Neural crest cell (in vitro differentiated cells): ENCODE measurements at places on chromosomes 7 and 10.
A peak's percentile ranks its signal among the peaks of the same experiment; 100 is the strongest.

GRCh38 chr7:50531401-50531911 lies 33.7 kb downstream of the DDC start:
- peak; percentile 23 for DNase-seq

DNA sequence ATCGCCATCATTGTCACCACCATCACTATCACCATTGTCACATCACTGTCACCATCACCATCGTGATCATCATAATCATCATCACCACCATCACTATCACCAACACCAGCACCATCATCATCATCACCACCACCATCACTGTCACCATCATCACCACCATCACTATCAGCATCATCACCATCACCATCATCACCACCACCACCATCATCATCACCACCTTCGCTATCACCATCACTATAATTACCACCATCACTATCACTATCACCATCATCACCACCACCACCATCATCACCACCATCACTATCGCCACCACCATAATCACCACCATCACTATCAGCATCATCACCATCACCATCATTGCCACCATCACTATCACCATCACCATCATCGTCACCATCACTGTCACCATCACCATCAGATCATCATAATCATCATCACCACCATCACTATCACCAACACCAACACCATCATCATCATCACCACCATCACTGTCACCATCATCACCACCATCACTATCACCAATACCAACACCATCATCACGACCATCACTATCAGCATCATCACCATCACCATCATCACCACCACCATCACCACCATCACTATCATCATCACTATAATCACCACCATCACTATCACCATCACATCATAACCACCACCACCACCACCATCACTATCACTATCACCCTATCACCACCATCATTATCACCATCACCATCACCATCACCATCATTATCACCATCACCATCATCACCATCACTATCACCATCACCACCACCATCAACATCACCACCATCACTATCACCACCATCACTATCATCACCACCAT lies 6.0 kb upstream of the GNA12 start:
- DNase-seq, result no peak

DNA sequence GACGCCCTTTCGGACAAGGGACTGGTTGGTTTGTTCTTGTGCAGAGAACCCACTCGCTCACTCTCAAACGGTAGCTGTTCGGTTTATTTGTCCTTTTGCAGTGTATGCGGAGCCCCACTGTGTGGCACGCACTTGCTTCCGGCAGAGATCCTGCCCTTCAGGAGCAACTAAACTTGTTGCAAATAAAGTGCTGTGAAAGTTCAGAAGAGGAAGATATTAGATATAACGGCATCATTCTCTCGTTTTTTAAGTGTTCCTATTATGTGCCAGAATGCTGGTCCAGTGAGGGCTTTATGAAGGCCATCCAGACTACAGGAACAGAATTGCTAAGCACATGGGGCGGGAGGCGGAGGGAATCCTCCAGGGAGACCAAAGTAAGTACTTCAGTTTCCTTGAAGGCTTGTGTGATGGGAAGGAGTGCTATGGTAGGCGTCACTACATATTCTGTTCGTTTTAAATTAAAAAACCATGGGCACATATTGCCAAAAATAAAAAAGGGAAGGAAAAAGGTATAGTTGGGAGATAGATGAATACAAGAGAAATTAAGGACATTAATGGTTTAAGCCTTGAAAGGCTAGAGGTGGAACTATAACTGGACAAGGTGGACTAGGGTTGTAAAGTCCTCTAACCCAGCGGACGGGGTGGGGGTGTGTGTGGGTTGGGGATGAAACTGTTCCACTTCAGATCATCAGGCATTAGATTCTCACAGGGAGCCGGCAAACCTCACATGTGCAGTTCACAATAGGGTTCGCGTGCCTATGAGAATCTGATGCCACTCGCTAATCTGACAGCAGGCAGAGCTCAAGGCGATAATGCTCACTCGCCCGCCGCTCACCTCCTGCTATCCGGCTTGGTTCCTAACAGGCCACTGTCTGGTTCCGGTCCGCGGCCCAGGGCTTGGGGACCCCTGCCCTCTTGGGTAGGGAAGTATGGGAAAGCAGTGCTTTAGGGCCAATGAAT lies 704 bp upstream of the ERLIN1 start:
- no peak for DNase-seq

DNA sequence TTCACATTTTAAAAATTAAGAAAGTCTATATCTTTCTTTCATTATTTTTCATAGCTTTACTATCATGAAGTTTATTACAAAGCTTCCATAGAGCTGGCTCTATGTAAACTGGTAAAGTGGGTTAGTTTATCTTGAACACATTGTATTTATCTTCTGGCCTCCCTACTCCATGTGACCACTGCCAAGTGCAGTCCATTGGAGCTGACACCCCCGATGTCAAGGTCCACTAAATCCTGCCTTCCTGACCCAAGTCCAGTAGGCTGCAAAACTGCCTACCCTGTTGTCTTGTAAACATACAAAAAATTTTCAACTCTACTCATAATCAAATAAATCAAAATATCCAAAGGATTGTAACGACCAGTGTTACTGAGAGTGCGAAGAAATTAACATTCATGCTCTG lies 10.2 kb downstream of the DNAJC12 start:
- DNase-seq, result no peak

DNA sequence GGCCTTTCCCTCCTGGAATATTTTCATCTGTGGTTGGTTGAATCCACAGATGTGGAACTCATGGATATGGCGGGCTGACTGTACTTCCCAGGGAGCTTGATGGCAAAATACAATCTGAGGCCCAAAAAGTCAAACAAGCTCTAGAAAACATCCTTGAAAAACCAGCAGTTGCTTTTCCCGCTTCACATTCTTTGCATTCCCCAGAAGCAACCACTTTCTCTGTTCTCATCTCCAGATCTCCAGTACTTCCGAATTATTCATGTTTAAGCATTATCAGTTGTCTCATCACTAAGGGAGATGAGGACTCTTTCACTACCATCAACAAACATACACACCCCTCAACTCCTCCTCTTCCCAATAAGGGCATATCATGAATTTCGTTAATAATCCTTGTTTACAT lies 55.3 kb downstream of the KIF5B start:
- DNase-seq, result no peak

DNA sequence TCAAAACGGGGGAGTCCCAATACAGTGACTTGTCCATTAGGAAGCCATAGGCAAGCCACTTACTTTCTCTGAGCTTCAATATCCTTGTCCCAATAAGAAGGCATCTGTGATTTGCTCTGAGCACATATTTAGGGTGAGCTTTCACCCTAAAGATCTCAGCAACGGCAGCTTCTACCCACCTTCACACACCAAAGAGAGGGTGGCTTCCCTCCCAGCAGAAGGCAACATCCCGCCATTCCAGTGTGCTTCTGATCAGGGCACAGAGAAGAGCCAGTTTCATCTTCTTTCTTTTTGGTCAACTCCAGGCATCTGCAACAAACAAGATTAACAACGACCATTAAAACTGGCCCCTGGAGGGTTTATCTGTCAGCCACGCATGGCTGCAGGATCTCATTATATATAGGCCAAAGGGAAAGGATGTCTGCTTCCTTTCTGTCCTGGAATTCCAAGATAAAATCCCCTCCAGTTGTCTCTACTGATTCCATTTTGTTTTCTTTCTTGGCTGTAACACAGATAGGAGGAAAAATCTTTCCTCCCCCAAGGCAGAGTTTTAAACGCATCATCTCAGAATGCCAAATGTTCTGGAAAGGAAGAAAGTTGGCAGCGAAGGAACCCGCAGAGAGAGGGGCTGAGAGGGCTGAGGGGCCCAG lies 491 bp upstream of the SH2D4B start:
- DNase-seq, result no peak
